ENCODE measurements at places on chromosomes 12 and 14.

GRCh38 chr14:22882529-22883172 lies 371 bp upstream of the REM2 start:
- DNase-seq = no peak

GRCh38 chr12:90244232-90244631 lies 535.6 kb upstream of the ATP2B1 start:
- DNase-seq = no peak

- no peak for DNase-seq
Observed at GRCh38 chr12:44127966-44128710, 292.3 kb downstream of the TMEM117 start.

GRCh38 chr14:32332415-32333316 lies 3.6 kb downstream of the AKAP6 start:
- no peak for DNase-seq

DNA sequence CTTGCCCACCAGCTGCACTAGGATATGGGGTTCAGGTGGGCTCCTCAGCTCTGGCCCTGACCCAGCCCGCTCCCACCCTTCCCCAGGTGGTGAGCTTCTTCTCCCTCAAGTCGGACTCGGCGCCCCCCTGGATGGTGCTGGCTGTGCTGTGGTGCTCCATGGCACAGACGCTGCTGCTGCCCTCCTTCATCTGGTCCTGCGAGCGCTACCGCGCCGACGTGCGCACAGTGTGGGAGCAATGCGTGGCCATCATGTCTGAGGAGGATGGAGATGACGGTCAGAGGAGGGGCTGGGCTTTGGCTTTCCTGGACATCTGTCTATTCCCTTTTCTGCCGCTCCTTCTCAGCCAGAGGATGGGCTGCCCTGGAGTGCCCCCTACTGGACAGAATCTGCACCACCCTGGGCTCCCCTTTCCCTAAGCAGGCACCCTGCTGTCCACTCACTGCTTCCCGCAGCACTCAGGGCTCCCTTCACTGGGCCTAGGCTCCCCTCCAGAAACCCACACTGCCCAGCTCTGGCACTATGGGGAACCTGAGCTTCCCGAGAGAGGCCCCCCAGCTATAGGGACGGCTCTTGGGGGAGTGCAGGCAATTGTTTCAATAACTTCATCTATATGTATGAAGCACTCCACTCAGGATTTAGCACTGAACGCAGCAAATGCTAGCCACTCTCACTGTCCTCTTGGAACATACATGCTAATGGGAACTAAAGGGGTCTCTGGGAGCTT lies 2.6 kb upstream of the P3H3 start:
- DNase-seq = peak; percentile 50

DNA sequence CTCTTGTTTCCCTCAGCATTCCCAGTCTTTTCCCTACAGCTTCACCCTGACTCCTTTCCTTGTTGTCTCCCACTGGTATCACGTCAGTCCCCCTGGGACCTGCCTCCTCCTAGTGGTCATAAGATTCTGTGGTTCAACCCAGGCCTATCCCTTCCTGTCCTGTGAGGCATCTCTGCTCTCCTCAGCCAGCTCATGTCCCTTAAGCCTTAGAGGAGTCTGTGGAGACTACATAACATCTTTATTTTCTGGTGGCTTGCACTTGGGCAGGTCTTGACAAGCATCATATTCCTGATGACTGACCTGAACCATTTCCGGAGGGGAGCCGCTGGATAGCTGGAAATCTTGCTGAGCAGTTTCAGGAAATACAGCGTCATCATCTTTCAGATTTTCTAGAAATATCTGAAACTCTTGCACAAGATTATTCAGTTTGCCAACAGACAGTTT lies 688 bp downstream of the C12orf71 start:
- DNase-seq = no peak
